Bladder microvascular endothelial cell (primary cell): ENCODE measurements at places on chromosomes 12 and 14. TPM values are rescaled to one million over a fixed set of nuclear protein-coding genes. Genes with fewer than 3 reads are reported as not detected.

Gene LRP1-AS
- total RNA-seq: not detected in 2 replicates

Gene WIF1
- total RNA-seq: not detected in 2 replicates

Gene CCDC196
- not detected in 2 replicates for total RNA-seq

Gene FAM177A1
- total RNA-seq: 33.4 and 41.2 TPM in 2 replicates

Gene TCL1B
- total RNA-seq: not detected in 2 replicates

Gene P2RX7
- total RNA-seq: 0.65 and 16.6 TPM in 2 replicates

Gene TIMELESS
- 11.3 and 15.8 TPM in 2 replicates for total RNA-seq

Gene IFI27
- total RNA-seq: 263 and 857 TPM in 2 replicates

Gene KLHL33
- under 0.01 TPM in 2 replicates for total RNA-seq

Gene GLIPR1L1
- total RNA-seq: not detected in 2 replicates

Gene GLT8D2
- 0.32 and 1.4 TPM in 2 replicates for total RNA-seq
